Stomach (tissue), 19 donors: ENCODE measurements at places on chromosomes 5 and 9. TPM values are rescaled to one million over a fixed set of nuclear protein-coding genes. Genes with fewer than 3 reads are reported as not detected.

LMX1B gene
- not detected for polyA plus RNA-seq

SHISAL2B gene
- polyA plus RNA-seq: not detected

- no peaks in the 10 kb centered on the region for H3K27me3 ChIP-seq
- no peak for DNase-seq
- peaks cover 8% of the 10 kb centered on the region for H3K4me1 ChIP-seq
- no peak overlapping the region for H3K27ac ChIP-seq
- no peak overlapping the region for H3K4me3 ChIP-seq
Observed at GRCh38 chr9:17994695-17995425, 416.0 kb downstream of the SH3GL2 start.

DNA sequence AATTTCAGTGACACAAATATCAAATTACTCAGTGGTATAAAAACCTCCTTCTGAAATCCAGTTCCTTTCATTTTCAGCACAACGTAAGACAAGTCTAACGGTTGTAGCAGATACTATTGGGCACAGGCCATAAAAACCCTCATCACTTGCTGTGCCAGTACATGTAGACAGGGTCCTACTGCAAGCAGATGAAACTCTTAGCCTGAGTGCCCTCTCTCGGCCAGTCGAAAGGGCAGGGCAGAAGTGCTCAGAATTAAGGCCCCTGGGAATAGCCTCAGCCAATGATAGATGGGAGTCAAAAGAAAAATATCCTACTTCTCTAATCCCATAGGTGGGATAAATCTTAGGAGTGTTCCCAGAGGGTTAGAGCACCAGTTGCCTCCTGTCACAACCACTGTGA is 168.5 kb upstream of the FER start:
- H3K4me1 ChIP-seq: no peaks in the 10 kb centered on the region
- no peak overlapping the region for H3K4me3 ChIP-seq
- H3K36me3 ChIP-seq: no peaks in the 10 kb centered on the region
- no peaks in the 10 kb centered on the region for H3K27me3 ChIP-seq

- H3K4me1 ChIP-seq: no peaks in the 10 kb centered on the region
- DNase-seq: no peak
- H3K36me3 ChIP-seq: no peaks in the 10 kb centered on the region
- no peaks in the 10 kb centered on the region for H3K27me3 ChIP-seq
- no peak overlapping the region for H3K4me3 ChIP-seq
Observed at GRCh38 chr5:149298163-149298562, 26.5 kb downstream of the AFAP1L1 start.

DNA sequence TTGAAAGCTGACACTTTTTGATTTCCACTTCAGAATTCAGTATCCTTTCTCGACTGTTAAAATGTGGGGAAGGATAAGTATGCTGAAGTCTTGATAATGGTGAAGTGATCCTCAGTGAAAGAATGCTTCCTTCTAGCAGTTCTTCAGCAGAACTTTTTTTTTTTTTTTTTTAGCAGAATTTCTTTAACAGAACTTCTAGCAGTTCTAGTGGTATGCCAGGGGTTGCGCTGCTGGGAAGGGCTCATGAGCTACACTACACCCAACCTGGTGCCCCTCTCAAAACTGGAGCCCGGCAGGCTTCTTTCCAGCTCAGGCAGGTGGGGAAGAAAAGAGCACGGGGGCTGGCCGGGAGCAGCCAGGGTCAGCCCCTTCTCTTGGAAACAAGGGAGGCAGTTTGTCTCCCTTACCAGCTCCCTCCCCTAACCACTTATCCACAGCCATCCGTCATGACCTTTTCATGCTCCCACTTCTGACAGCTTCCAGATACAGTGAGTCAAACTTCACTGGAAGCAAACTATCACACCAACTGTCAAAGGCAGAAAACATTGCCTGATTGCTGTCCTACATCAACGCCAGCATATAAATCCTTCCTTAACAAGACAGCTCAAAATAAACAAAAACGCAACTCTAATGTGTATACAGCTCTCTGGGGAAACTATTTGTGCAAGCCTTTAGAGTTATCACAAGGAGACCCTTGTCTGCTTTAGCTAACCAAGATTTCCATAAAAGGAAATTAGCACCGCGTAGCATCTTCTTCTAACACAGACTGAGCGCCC is 211.5 kb downstream of the GAPVD1 start:
- peak; percentile 79 for DNase-seq
- H3K4me3 ChIP-seq: no peak overlapping the region
- H3K27ac ChIP-seq: peak overlapping the region; percentile 35
- no peaks in the 10 kb centered on the region for H3K36me3 ChIP-seq
- H3K4me1 ChIP-seq: peaks cover 9% of the 10 kb centered on the region
- no peaks in the 10 kb centered on the region for H3K27me3 ChIP-seq

- H3K27ac ChIP-seq: peak overlapping the region; percentile 89
- peaks cover 97% of the 10 kb centered on the region for H3K36me3 ChIP-seq
- H3K4me3 ChIP-seq: no peak overlapping the region
- H3K27me3 ChIP-seq: no peaks in the 10 kb centered on the region
- H3K4me1 ChIP-seq: peaks cover 39% of the 10 kb centered on the region
- DNase-seq: peak; percentile 84
Observed at GRCh38 chr9:121326130-121326838, 43.8 kb downstream of the STOM start.
